ENCODE measurements at places on chromosomes 5 and 9. TPM values are rescaled to one million over a fixed set of nuclear protein-coding genes. Genes with fewer than 3 reads are reported as not detected.
A peak's percentile ranks its signal among the peaks of the same experiment; 100 is the strongest.

GRCh38 chr5:51379331-51379700 is 3.9 kb upstream of the ISL1 start:
- DNase-seq, result no peak

DNA sequence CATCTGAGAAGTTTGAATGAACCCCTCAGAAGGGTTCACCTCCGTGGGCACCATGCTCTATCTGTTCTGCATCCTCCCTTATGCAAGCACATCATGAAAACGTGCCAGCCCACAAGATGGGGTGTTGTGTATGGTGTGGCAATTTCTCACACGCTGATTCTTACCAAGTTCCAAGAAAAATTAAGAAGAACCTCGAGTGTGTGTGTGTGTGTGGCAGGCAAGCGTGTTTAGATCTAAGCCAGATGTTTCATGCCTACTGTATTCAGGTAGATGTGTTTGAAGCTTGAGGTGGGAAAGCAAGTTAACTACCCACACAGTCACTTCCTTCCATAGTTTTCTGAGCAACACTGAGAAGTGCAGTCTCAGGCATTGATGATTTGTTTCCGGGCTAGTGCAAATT is 77.7 kb upstream of the GNA14 start:
- DNase-seq, result no peak

- DNase-seq, result no peak
Observed at GRCh38 chr5:151755383-151755782, 3.0 kb downstream of the ATOX1 start.

- peak; percentile 49 for DNase-seq
Observed at GRCh38 chr9:72856972-72857623, 95.8 kb downstream of the ALDH1A1 start.

DNA sequence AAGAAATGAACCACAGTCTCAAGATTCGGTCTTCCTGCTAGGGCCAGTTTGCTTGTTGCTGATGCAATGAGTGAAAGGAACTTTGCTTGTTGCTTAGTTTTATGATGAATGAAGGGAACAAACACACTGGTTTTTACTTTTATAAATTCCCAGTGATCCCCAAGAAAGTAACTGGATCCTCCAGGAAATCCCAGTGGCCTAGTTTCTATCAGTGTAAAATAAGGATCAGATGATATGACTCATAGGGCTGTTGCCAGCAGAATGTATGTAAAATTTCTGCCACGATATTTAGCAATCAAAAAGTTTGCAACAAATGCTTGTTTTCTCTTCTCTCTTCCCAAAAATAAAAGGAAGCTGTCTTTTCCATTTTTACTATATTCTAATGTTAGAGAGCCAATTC is 160.1 kb upstream of the CDKN2B start:
- peak; percentile 69 for DNase-seq

CHSY3 gene
- 1.8 TPM for total RNA-seq
